ENCODE measurements at places on chromosomes 7 and 10.

- DNase-seq, result no peak
Observed at GRCh38 chr10:3173171-3173878, 743 bp upstream of the PITRM1 start.

DNA sequence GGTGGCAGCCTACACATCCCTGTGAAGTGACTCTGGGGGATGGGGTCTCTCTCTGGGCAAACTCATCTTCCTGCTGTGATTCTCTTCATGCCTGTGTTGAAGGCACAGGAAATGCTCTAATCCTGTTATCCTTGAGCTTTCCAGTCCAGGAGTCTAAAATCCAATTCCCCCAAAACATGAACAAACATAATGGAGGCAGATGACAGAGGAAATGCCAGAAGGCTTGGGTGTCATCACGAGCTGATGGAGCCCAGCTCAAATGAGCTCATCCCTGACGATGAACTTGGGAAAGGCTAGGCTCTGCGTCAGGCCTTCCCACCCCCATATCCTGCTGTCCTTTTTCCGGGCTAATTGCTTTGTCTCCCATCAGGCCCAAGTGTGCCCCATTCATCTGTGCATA, 165.9 kb upstream of the PODXL start:
- DNase-seq, result no peak

- no peak for DNase-seq
Observed at GRCh38 chr10:53111529-53111928, 338.9 kb upstream of the MBL2 start.

DNA sequence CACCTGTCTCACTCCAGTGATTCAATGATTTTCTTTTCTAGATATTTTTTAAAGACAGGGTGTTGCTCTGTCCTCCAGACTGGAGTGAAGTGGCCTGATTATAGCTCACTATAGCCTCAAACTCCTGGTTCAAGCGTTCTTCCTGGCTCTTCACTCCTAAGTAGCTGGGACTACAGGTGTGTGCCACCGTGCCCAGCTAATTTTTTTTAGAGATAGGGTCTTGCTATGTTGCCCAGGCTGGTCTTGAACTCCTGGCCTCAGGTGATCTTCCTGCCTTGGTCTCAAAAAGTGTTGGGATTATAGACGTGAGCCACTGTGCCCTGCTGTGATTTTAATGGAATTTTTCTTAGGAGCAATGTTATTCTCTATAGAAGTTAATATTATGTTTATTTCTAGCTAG, 14.1 kb downstream of the NUP205 start:
- no peak for DNase-seq

DNA sequence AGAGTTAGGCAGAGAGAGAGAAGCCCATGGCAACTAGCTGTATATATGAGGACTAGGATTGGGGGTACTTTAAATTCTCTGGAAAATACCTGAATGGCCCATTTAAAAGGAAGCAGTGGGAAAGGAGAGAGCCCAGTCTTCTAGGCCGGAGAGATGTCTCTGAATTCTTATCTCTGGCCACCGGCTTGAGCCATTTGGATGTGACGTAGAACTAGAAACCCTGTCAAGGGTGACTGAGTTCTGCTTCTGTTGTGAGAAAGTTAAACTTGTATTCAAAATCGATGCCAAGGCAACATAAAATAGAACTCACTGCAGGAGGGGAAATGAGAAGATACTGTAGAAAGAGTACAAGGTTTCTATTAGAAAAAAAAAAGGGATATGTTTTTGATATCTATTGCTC, 6.3 kb upstream of the GSTK1 start:
- no peak for DNase-seq

- no peak for DNase-seq
Observed at GRCh38 chr10:22544325-22545068, 169.9 kb downstream of the PIP4K2A start.

GRCh38 chr7:5064391-5065106, 18.9 kb downstream of the RBAK start:
- DNase-seq, result no peak

DNA sequence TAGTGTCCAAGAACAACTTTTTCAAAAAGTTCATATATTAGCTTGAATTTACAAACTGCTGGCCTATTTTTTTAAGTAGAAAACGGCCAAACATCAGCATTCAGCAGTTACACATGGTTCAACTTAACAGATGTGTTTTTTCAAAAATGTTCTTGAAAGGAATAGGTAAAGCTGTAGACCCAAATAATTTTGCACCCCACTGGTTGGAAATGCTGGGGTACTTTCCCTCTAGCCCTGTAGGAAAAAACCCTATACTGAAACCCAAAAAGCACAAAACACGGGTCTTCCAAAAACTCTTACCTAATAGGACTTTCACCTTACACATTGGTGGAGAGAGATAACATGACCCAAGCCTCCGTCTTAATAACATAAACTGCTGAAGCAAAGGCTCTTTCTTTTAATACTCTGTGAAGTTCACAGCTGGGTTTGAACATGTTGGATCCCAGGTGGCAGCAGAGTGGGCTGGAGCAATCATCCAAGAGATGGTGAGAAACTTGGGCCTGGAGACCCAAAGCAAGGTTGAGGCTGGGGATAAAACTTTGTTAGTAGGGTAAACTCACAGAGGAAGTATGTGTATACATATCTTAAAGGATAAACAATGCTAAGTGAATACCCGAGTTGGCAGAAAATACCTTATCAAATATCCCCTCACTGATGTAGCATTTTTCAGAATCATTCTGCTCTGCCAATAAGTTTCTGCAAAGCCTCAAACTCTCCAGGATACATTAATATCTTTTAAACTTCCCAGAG, 629 bp upstream of the DNAJC9 start:
- no peak for DNase-seq

GRCh38 chr7:42091461-42092291, 145.3 kb downstream of the GLI3 start:
- DNase-seq, result peak; percentile 74

DNA sequence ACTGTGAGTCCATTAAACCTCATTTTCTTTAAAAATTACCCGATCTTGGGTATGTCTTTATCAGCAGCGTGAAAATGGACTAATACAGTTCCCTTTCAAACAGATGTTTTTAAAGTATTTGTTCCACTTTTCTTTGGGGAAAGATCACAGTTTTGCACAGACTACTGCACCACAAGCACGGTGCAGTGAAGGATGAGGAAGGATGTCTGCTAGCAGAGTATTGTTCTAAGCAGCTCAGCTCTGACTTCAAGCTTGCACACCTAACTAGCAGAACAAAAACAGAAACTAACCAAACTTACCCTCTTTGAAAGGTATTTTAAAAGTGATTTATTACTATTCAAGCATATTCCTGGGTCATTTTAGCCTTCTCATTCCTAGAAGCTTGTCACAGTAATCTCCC, 20.0 kb downstream of the THNSL1 start:
- no peak for DNase-seq

Measured in left kidney (tissue), 8 donors.